Activated CD4-positive, CD25-positive, alpha-beta regulatory T cell treated with anti-CD3 and anti-CD28 coated beads, Interleukin-2, amount 50 U/mL, for 24 hours (primary cell): ENCODE measurements at places on chromosomes 12 and 14.

- ATAC-seq: no peak
These were observed 65.5 kb downstream of the PELI2 start for GRCh38 chr14:56183631-56184157.

DNA sequence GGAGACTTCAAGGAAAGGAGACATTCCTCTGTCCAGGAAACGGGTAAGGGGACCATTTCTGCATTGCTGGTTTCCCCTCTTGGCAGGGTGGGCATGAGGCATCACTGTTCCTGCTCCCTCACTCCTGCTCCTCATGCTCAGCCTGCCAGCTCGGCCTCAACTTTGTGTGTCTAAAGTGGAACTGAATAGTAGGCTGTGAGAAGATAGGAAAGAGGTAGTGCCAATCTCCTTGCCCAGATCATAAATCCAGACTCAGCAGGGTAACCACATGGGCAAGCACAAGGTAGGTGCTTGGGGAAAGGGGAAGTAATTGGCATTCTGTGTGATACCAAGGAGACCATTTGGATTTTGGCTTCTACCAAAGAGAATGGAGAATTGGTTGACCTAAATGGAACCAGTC lies 2.6 kb downstream of the LTB4R start:
- ATAC-seq: no peak

GRCh38 chr14:60658909-60659585 lies 9.8 kb upstream of the SIX1 start:
- no peak for ATAC-seq

GRCh38 chr14:96143906-96144305 lies 60.7 kb upstream of the BDKRB2 start:
- no peak for ATAC-seq

GRCh38 chr12:15603474-15604085 lies 185.6 kb downstream of the EPS8 start:
- ATAC-seq: no peak

DNA sequence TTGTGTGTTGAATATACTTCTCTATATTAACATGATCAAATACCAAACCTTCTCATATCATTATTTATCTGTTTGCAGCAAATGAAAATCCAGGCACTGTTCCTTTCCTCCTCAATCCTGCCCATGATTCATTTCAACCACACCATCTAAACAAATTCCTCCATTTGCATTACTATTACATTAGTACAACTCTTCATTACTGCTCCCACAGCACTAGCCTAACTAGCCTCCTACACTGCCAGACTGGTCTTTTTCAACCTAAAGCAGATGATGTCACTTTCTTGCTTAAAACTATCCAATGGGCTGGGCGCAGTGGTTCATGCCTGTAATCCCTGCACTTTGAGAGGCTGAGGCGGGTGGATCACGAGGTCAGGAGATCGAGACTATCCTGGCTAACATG lies 117.3 kb upstream of the MYF6 start:
- ATAC-seq: no peak

DNA sequence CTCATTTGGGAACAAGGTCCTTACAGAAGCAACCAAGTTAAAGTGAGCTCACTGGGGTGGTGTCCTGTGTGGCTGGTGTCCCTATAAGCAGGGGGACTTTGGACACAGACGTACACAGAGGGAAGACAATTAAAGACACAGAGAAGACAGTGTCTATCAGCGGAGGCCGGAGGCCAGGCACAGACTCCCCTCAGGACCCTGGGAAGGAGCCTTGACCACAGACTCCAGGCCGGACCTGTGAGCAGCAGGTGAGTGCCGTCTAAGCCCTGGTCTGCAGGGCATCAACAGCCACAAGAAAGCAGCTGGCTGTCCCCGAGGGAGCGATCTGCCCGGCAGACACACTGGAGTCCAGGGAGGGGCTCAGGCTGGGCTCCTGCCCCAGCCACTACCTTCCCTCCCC lies 219.1 kb upstream of the C14orf180 start:
- no peak for ATAC-seq

GRCh38 chr12:43352001-43352400 lies 200.0 kb downstream of the ADAMTS20 start:
- ATAC-seq: no peak

GRCh38 chr14:23164250-23164649 lies 19.2 kb downstream of the SLC7A8 start:
- ATAC-seq: no peak

DNA sequence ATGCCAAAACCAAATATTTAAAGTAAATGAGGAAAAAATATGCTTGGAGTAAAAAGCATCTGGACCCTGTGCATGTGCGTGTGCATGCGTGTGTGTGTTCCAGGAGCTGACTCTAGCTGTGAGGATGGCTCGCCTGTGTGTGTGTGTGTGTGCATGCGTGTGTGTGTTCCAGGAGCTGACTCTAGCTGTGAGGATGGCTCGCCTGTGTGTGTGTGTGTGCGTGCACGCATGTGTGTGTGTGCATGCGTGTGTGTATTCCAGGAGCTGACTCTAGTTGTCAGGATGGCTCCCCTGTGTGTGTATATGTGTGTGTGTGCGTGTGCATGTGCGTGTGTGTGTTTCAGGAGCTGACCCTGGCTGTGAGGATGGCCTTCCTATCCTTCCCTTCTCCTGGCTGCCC lies 357.7 kb downstream of the CACNA1C start:
- ATAC-seq: no peak

DNA sequence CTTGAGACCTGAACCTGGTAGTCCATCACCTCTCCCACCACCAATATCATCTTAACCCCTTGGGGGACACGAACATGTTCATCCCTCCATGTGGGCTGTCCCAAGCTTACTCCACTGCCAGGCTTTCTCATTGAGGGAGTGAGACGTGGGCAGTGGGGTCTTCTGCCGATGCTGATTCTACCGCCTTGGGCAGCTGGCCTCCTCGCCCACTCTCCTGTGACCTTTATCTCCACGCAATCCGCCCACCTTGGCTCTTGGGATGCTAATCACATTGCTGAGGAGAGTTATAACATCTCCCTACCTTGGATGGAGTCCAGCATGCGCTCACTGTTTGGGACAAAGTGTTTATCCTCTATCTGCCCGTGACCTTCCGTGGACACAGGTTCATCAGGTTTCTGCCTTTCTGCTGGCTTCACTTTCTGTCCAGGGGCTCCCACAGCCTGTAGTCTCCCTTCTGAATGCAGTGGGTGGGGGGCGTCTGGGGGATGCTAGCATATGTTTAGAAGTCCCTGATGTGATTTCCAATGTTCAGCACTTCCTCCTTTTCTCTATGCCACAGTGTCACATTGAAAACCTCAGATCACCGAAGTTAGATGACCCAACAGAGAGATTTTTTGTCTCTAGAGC lies 53.2 kb upstream of the ESRRB start:
- no peak for ATAC-seq

GRCh38 chr12:127469331-127469730 lies 797.6 kb upstream of the TMEM132C start:
- no peak for ATAC-seq

DNA sequence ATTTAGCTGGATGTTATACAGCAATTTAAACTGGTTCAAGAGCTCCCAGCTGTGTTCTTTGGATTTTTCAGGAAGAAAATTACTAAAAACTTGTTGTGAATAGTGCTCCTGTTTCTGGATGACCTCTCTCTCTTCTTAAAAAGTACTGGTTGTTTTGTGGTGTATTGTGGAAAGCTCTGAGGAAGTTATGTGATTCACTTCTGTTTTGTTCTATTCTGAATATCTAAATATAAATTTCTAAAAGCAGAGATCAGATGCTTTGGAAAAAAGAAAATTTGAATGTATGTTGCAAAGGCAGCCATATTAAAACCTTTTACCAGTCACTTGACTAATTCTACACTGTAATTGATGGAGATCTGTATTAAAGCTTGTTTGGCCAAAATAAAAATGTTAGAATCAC lies 3.4 kb upstream of the C3AR1 start:
- no peak for ATAC-seq

- no peak for ATAC-seq
These were observed 805 bp upstream of the CRACR2A start for GRCh38 chr12:3753544-3754284.

DNA sequence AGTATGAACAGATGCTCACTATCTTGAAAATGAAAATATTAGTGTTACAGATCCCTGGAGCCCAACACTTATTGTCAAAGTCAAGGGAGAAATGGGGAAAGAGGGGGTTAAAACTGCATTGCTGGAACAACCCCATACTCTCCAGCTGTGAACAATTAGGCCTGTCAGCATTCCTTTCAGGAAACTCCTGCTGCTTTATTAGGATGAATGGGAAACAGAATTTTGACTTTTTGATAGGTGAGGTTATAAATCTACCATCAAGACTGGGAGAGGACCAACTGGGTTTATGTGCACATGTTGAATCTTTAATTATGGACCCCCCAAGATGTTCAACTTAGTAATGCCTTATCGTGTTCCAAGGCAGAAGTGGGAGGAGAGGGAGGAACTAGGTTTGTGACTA lies 85.0 kb downstream of the TMTC1 start:
- ATAC-seq: no peak

GRCh38 chr12:132498931-132499330 lies 9.0 kb downstream of the FBRSL1 start:
- ATAC-seq: no peak

DNA sequence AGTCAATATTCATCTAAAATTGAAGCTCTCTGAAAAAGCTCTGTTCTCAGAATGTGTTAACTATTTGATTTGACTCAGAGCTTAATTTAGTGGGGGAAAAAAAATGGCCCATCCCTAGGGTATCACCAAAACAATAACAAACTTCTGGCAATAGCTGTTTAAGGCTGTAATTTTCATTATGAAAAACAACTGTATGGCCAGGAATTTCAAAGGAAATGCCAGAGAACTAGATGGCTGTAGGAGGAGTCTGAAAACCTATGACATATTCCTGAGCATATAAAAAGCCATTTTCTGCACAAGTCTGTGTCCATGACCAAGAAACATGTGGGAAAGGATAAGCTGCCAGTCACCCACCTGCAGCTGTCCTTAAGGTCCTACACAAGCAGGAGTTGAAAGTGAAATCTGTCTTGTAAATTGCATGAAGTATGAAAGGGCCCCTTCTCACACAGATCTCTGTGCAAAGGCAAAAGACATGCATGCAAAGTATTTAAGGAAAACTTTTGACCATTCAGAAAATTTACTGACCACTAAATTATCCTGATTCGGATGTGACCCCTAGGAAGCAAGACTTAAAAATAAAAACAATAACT lies 299.1 kb downstream of the BTG1 start:
- ATAC-seq: no peak

DNA sequence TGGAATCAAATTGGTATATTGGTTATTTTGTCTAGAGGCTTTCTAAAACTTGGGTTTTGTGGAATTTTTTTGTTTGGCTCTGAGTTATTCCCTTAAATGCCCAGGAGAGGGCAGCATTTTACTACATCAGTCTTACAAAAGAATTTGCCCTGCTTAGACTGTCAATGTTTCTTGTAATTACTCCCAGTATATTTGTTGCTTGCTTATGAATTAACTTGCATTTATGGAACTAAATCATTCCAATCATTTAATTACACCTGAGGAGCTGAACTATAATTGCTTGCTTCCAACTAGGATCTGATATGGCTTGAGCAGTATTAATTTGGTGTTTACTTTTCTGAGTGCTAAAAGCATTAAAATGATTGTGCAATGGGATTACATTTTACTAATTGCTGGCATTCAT lies 48.7 kb downstream of the MIPOL1 start:
- ATAC-seq: no peak

DNA sequence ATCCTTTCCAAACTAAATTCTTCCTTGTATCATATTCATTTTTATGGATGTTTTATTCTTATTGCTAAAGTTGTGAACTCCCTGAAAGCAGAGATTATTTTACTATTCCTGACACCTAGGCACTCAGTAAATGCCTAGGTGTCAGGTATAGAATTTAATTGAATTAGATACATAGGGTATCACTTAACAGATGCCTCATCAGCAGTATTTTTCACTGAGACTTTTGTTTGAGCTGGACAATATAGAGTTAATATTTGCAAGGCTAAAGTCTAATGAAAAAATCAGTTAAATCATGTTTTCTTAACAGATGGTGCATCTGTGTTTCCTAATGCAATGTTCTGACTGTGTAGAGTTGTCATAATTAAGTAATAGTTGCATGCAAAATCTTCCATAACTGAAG lies 182.7 kb downstream of the DERA start:
- no peak for ATAC-seq

DNA sequence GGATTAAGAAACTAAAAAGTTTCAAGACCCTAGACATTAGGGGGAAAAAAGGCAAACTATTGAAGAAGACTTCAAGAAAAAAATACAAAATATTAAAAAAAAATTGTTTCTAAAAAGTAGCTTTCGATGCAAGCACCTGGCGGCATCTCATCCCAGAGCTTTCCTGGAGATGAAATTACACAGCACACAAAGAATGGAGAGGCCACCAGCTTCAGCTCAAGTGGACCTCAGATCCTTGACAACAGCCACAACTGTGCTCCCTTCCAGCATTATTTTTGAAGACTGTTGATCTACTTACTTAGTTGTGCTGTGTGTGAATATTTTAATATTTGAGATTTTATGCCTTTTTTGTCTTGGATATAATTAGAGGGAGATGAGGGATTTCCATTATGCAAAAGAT lies 479.0 kb downstream of the GLT1D1 start:
- no peak for ATAC-seq
